Stimulated activated CD8-positive, alpha-beta memory T cell treated with anti-CD3 and anti-CD28 coated beads, Interleukin-4, amount 100 ng/mL, for 24 hours (primary cell): ENCODE measurements at places on chromosomes 2 and 18.

- no peak for DNase-seq
Measured at GRCh38 chr2:29073933-29074332, 390 bp downstream of the PCARE start.

DNA sequence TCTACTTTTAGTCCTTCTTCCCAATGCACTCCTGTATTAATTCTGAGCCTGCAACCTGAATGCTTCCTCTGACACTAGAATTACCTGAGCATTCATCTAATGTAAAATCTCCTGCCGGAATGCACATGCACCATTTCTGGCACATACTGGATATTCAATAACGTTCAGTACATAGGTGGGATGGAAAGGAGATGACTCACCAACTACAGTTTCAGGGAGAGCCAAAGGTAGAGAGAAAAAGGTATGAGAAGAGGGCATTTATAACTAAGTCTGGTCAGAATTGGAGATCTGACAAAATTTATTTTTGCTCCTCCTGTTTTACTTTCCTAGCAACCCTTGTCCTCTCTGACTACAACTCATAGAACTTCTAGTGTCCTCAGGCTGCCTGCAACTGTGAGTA lies 1954.1 kb upstream of the CELF4 start:
- DNase-seq = no peak

DNA sequence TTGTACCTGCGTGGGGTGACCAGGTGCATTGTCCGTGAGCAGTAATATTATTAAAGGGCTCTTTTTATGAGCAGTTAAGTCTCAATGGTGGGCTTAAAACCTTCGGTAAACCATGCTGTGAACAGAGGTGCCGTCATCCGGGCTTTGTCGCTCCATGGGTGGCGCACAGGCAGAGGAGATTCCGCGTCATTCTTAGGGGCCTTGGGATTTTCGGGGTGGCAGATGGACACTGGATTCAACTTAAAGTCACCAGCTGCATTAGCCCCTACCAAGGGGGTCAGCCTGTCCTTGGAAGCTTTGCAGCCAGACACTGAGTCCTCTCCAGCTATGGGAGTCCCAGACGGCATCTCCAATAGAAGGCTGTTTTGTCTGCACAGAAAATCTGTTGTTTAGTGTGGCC lies 107.7 kb downstream of the NFATC1 start:
- no peak for DNase-seq

GRCh38 chr2:191292869-191293268 lies 47.7 kb downstream of the MYO1B start:
- DNase-seq = no peak

DNA sequence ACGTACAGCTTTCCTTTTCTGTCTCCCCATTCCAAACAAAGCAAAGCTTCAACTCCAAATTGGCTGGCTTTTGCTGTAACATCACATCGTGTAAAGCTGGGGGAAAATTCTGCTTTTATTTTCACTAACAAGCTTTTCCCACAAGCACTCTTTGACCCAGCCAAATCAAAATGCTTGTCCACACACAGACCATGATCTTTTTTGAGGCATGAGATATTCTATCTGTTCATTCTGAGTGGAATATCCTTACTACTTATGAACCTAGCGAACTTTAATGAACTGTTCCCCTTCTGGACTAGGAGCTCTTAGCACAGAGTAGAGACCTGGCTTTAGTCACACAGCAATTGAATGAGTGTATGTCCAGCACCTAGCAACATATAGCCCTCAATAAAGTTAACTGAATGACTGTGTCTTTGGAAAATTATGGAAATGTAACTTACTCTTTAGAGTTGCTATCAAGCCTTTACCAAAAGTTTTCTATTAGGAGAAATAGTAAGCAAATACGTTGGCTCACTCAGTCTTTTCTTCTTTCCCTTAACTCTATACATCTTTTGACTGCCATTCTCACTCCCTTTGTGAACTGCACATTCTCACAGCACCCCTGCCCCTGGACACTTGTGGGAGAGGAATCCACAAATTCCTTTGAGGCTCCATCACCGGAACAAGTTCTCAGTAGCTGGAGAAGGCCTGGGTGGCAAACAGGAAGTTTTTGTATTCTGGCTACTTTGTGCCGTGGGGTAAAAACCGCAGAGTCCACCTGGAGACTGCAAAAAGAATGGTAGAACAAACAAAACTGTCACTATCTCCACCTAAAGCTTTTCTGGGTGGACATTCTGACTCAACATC lies 1.3 kb upstream of the UBE2E3 start:
- DNase-seq = no peak

DNA sequence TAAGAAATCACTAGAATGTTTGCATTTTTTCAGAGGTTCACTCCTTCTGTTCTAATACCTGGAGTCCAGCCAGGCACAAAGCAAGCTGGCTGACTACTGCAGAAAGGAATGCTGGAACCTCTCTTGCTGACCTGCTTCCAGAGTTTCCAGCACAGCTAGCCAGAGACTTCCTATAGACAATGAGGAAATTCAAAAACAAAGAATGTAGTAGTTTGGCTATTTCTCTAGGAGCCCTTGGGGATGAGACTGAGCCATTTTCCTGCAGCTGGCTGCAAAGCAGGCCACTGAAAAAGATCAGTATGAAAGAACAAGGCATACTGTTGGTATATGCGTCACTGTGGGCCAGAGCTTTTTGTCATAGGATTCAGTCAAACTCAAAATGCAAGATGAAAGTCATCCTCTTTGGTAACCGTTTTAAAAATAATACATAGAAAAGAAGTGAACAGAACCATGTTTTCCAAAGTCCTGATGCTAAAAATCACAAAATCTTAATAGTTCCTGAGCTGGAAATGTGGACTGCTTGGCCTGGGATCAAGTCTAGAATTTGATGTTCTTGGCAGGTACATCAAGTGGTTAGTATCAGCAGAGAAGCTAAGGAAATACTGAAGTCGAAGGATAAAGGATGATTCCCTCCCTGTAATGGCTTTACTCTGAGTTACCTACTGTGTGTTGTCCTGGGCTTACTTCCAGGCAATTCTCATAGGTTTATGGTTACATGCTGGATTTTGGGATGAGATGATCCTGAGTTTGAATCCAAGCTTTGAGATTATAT lies 9.0 kb upstream of the DSEL start:
- no peak for DNase-seq

DNA sequence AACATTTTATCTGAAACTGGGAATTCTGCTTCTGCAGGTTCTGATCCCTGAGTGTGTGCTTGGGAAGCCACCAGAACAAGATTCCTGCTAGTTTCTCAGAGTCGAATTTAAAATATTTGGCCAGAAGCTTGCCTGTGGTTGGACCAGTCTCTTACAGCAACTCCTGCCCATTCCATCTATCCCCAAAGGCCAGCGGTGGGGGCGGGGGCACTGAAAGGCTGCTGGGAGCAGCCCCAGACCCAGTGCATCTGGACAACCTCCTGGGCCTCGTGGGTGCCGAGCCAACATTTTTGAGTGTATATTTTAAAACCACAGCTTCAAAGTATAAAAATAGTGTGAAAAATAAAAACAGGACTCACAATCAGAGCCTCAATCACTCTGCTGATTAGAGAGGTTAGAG lies 38.6 kb upstream of the ZFP36L2 start:
- DNase-seq = no peak

DNA sequence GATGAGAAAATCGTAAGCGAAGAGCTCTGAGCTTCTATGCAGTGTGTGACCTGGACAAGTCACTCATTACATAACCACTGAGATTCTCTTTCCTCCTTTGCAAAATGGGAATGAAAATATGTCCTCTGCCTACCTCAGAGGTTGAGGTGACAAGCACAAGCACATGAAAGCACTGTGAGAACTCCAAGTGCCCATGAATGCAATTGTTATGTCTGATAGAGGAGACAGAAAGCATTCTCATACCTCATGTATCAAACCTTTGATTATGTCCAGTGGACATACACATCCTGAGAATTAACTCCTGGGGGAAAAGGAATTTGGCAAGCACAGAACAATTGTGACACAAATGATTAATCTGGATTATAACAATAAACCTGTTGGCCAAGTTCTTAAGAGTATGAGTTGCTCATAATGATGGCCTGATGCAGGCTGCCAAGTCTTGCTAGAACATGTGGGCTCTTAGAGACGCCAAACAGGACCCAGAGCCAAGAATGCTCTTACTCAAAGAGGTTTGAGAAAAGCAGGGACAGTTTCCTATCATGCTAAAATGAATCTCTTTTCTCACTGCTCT lies 8.5 kb upstream of the RMDN2 start:
- DNase-seq = no peak

- no peak for DNase-seq
Measured at GRCh38 chr2:164850235-164850634, 8.6 kb upstream of the COBLL1 start.

DNA sequence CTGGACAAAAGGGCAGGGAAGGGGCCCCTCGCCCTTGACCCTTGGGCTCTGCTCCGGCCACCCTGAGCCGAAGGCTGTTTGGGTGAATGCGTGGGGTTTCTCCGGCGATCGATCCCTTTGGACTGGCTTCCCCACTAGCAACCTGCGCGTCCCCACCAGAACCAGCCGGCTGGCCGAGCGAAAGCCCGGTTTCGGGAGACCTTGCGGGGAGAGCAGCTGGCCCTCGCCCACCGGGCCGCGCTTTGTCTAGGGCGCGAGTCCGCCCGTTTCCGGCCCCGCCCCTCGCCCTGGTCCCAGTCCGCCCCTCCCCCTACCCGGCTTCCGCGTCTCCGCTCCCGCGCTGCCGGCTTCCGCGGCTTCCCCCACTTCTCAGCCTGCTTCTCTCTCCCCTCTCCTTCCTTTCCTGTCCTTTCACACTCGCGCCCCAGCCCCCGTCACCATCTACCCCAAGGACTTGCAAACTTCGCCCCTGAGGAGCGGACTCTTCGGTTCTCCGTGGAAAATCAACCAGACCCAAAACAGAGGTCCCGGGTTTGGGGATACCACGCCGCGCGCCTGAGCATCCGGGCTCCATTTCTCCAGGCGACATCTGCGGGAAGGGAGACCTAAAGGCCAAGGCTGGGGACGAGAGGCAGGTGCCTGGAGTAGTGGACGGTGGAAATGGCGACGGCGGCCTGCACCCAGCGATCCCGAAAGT lies 48.0 kb upstream of the ATP6V1B1 start:
- peak; percentile 23 for DNase-seq

- DNase-seq = no peak
Measured at GRCh38 chr18:63603772-63604171, 16.6 kb downstream of the SERPINB13 start.

- DNase-seq = no peak
Measured at GRCh38 chr2:177405029-177405692, 12.6 kb downstream of the AGPS start.

DNA sequence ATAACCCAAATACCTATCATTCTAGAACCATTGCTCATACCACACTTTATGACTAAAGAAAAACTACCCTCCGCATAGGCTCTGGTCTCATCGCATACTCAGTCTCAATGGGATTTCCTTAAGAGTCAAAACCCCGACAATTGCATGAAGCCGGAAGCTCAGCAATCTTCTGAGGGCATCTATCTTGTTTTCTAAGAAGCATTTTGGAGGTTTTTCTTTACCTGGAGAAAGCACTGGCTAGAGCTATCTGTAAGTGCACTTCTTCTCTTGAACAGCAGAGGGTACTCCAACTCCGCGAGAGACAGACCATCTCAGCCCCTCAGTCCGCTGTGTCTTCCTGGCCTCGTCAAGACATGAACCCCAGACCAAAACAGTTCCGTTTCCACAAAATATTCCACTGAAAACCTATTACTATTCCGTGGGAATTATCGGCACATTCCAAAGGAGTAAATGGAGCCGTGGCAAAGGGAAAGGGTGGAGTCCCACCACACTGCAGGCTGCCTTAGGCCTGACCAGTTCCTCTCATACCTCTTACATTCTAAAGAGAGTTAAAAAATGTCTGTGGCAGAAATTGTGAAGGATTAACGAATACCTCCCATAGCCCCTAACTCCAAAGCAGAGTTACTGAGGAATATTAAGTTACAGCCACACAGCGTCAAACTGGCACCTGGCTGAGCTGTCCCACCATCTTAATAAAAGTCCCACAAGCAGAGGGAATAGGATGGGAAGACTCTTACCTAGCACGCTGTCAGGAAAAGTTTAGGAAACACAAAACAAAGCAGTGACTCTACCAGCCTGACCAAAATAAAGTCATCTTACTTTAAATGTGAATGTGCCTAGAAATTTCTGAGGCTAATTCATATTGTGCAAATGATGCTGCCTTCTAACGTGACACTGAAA lies 325.6 kb upstream of the VRK2 start:
- no peak for DNase-seq

- DNase-seq = no peak
Measured at GRCh38 chr2:64699712-64700111, 46.0 kb upstream of the SERTAD2 start.

GRCh38 chr2:119338826-119339561 lies 27.6 kb downstream of the C2orf76 start:
- DNase-seq = peak; percentile 18

DNA sequence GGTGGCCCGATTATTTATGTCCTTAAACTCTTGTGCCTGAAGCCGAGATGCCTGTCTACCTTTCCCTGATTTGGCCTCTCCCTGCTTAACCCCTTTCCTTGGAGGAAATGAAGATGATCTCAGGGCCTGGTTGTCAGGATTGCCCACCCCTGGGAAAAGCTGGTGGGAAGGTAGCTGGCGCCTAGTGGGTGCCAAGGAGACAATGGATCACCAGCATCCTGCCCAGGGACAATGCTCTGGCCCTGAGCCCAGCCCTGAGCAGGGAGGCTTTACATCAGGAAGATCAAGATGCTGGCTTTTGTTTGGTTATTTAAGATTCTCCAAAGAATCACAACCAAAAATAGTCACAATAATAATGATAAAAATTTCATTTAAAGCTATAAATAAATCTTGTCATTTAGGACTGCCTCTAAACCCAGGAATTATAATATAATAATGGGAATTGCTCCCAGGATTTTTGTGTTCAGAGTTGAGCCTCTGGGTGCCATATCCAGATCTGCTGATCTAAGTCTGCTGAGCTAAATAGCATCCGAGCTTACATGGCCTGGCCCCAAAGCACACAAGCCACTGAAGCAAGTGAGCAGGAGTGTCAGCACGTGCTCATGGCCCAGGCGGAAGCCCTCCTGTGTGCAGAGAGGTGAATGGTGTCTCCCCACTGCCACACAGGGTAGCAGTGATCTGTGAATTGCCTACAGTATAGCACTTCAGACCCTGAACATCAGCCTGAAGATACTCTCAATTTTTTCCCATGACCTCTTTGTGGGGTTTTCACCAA lies 57.8 kb upstream of the MAP3K20 start:
- no peak for DNase-seq

GRCh38 chr2:83578405-83578804 lies 880.7 kb downstream of the SUCLG1 start:
- no peak for DNase-seq

GRCh38 chr2:241315879-241316631 lies at the start of gene SEPTIN2:
Gene SEPTIN2, plus strand, starts transcription at chr2:241315925. Its CDS starts 8,308 bp downstream, at chr2:241324233.
- peak; percentile 67 for DNase-seq

- DNase-seq = no peak
Measured at GRCh38 chr18:63262369-63263335, 56.9 kb downstream of the BCL2 start.

DNA sequence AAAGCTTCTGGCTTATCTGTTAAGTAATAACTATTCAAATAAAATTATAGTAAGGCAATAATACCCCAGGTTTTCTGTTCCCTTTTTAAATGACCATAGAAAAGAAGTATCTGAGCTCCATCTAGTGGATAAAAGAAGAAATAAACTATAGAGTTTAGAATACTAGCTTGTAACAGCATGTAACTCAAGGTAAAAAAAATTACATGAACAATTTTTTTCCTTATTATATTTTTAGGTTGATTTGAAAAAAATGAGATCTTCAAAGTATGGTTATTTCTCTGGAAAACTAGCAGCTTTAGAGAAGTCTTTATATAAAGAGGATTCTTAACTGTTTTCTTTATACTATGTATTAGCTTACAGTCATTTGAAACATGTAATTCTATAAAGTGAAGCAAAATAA lies 58.1 kb downstream of the NCKAP1 start:
- no peak for DNase-seq

- DNase-seq = no peak
Measured at GRCh38 chr2:189685540-189686229, 11.2 kb downstream of the ANKAR start.

- DNase-seq = no peak
Measured at GRCh38 chr2:68115965-68116364, 41.7 kb upstream of the PNO1 start.
